Stimulated activated CD8-positive, alpha-beta memory T cell treated with anti-CD3 and anti-CD28 coated beads, Interleukin-7, amount 100 ng/mL, for 1 hour (primary cell): ENCODE measurements at places on chromosomes 16 and 17.

DNA sequence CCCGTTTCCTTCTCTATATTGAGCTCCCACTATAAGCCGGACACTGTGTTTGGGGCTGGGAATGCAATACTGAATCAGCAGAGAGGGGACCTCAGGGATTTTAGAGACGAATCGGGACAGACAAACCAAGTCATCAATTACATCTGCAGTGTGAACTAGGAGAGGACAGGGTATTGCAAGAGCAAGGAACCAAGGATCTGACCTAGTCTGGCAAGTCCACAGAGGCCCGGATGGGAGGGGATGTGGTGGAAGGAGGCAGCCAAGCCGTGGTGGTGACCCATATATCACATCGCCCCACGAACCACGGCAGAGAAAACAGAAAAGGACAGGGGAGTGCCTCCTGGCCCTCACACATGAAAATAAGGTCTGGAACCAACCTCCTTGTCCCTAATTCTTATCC lies 28.1 kb upstream of the NXPH3 start:
- no peak for DNase-seq

DNA sequence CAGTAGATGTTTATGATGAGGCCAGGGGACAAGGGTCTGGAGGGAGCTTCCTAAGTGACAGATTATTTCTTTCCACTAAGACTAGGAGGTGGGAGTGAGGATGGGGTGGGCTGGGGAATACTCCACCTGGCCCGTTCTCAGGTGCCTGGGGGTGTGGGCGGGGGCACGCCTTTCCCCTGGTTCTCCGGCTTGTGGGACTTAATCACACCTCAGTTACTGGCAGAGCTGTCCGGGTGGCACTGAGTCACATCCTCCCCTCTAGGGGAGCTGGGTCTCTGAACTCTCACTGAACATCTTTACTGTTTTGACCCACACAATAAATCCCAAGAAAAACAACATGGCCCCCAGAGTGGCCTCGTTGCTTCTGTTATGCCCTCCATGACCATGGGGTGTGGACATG lies 332.8 kb downstream of the MAF start:
- no peak for DNase-seq

- DNase-seq, result no peak
These were observed 714 bp downstream of the SPATA33 start for GRCh38 chr16:89658221-89658879.

DNA sequence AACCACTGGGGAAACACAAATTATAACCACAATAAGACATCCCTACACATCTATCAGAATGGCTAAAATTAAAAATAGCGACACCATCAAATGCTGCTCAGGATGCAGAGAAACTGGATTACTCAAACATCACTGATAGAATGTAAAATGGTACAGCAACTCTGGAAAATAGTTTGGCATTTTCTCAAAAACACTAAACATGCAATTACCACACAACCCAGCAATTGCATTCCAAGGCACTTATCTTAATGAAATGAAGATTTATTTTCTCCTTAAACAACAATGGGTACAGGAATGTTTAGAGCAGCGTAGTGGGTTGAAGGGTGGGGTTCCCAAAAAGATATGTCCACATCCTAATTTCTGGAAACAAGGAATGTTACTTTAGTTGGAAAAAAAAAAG lies 309.0 kb upstream of the PMFBP1 start:
- DNase-seq, result no peak

GRCh38 chr16:53282328-53282727 lies 151.9 kb upstream of the RBL2 start:
- DNase-seq, result no peak

DNA sequence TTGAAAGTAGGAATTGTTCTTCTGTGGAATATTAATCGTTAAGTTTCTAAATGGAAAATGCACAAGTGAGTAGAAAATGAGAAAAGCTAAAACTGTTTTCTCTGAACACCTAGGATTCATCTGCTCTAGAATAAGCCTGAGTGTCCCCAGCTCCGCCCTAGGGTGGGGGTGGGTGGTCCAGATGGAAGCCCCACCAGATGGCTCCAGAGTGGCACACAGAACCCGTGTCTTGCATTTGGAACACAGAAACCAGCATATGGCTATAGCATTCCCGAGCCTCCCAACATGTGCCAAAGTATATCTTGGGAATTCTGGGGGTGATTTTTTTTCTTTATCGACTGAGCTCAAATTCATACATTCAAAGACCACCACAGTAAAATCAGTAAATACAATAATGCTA lies 517.7 kb upstream of the PSMD7 start:
- no peak for DNase-seq

DNA sequence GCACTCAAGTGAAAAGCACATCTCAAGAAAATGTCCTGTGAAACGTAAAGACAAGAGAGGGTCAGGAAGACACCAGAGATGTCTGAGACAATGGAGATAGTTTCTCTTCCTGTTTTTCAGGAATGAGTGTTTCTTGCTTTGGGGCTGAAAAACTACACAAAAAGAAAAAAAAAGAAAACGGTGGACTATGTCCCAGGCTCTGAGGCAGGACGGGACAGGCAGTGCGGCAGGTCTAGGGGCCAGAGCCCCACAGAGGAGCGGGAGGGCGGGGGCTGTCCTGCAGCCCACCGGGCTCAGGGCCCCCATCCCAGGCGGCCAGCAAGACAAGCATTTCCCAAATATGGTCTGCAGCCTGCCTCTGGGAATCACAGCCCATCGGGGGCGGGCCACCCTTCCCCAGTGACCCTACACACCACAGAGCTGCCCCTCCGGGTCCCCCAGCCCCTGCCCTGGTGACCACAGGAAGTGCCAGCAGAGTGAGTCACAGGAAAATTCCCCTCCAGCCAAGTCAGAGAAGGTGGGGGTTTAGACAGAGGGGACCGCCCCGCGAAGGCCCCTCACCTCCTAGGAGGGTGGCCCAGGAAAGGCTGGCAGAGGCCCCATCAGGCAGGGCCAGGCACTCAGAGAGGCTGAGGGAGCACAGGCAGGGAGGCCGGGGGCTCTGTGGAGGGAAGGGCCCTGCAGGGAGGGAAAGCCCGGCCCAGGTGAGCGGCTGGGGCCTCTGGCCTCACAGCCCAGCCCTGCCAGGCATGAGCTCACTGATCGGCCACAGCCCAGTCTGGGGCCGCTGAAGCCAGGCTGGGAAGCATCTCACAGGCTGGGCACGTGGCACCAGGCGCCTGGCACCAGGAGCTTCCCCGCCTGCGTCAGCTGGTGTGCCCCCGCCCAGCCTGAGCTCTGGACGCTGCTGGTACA lies 6.3 kb downstream of the BCAR1 start:
- DNase-seq, result no peak

- DNase-seq, result no peak
These were observed 239.7 kb upstream of the ERCC4 start for GRCh38 chr16:13680021-13680889.

- no peak for DNase-seq
These were observed 742.1 kb upstream of the SOX9 start for GRCh38 chr17:71378741-71379140.

DNA sequence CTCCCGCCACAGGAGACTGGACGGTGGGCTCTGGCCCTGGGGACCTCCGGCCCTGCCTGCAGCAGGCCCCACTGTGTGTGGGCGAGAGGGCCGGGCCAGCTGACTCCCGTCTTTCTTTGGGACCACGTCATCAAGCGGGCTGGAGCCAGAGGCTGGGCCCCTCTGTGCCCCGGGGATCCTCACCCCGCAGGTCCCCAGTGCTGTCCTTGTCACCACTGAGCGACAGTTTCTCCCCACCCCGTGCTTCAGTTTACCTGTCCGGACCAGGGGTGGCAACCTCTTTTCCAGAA lies 181.9 kb upstream of the ZNF469 start:
- DNase-seq, result no peak

- DNase-seq, result no peak
These were observed 50.7 kb downstream of the RNF213 start for GRCh38 chr17:80311216-80311827.

DNA sequence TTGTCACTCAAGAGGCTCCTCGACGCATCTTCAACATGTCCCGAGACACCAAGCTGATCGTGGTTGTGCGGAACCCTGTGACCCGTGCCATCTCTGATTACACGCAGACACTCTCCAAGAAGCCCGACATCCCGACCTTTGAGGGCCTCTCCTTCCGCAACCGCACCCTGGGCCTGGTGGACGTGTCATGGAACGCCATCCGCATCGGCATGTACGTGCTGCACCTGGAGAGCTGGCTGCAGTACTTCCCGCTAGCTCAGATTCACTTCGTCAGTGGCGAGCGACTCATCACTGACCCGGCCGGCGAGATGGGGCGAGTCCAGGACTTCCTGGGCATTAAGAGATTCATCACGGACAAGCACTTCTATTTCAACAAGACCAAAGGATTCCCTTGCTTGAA lies 101.0 kb downstream of the HS3ST2 start:
- no peak for DNase-seq

GRCh38 chr16:11407047-11407982 lies 62.1 kb downstream of the RMI2 start:
- peak; percentile 14 for DNase-seq

DNA sequence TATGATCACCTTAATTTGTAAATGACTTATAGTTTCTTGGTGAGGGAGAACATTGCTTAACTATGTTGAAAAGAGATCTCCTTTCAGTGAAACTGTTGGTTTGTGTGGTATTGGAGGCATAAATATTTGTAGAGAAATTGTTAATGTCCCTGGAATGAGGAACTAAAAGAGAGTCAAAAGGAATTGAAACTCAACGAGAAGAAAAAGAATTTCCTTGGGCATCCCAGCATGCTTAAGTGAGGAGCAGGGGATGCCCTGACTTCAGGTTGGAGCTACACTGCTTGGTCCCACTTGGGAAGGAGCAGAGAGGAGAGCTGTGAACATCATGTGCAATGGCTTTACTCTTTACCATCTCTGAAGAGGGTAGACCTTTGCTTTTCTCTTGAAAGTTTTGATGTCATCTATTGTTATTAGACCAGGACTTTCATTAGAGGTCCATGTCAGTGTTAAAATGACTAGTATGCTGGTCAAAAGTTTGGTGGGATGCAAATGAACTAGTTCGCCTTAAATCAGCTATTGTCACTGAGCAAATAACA lies 21.7 kb downstream of the KRT23 start:
- no peak for DNase-seq

- peak; percentile 67 for DNase-seq
These were observed 17.8 kb upstream of the RAI1 start for GRCh38 chr17:17663160-17664063.

DNA sequence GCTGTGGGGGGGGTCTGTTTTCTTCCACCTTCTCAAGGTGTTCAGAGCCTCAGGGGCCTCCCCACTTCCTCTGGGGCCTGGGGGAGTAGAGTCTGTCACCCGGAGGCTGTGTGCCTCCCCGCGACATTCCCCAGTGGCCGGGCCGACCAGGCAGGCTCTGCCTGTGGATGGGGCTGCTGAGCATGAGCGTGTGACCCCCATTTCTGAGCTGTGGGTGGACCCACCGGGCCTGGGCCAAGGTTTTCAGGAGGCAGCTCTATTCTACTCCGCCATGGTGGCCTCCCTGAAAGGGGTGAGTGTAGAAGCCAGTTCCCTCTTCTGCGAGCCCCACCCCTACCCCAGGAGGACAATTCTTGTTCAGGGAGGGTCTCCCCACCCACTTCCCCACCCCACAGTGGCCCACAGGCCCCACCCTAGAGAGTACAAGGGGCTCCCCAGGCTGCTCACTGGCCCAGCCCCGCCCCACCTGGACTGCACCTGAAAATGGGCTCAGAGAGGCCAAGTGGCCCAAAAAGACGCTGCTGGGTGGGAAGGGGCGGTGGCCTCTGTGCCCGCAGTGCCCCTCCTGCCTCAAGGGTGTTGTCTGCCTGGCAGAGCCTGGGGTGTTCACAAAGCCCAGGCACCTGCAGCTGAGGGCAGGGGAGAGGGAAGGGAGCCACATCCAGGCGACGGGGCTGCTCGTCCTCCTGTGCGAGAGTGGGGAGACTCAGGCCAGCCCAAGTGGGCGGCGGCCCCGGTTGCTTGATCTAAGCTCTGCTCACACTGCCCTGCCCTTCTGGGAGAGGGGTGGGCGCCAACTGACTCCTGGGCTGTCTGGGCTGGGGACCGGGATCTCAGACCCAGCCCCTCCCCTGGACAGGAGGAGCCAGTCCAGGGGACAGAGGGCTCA lies 1.3 kb downstream of the MSLN start:
- DNase-seq, result no peak

DNA sequence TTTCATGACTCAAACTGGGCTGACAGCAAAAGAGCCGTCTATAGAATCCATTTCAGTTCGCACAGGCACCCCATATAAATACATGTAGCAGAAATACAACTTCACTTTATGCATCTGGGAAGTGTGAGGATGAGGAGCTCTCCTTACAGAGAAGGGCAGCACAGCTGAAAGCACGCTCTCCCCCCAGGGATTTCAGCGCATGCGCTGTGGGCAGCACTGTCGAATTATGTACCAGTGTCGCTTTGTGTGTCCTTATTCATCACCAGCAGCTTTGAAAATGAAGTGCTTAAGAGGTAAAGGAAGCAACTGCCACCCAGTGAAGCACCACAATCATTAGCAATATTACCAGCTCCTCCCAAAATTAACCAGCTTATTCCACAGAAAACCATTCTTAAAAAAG lies 39.9 kb downstream of the CEP95 start:
- no peak for DNase-seq

DNA sequence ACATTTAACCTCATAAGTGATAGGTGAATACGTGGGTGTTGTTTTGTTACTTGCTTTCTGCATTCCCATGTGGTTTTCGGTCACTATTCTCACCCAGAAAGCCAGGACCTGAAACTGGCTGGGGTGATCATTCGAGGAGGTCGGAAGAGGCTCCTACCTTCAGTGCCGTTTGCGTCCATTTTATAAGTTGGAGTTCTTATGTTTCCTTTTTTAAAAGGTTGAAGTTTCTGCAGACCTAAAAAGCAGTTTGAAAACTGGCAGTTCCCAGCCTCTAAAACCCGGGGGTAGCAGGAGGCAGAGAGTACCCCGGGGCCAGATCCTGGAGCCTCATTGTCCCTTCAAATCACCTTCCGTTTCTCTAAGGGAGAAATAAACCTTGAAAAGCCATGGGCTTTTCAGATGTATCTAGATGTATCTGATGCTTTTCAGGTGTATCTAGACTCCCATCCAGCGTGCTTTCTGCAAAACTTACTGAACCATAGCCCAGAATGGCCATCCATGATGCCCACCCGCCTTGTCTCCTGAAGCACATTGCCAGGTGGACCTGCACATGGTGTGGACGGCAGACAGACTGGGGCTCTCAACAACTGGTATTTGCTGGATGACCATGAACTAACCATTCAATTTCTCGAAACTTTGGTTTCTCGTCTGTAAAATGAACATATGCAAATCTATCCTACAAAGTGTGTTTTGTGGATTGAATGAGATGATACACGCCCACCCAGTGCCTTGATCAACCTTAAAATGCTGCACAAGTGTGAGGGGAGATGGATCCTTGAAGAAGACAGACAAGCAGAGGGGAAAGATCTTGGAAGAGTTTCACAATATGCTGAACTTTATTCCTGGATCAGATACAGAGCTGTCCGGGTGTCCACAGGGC lies 1.3 kb downstream of the NLRC5 start:
- DNase-seq, result no peak

DNA sequence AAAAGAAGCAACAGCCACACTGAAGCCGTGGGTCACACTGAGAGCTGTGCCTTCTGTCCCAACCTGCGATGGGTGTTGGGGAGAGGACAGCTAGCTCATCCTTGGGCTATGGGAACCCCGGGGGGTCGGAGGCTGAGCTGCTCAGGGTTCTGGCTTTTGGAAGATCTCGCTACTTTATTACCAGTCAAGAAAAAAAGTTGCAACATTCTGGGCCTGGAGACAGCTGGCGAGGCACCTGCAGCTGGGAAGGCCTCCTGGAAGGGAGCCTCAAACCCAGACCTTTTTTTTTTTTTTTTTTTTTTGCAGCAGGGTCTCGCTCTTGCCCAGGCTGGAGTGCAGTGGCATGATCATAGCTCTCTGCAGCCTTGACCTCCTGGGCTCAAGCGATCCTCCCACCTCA lies 24.9 kb downstream of the TPSD1 start:
- no peak for DNase-seq
